ENCODE measurements at places on chromosomes 13 and 19.

GRCh38 chr13:42762251-42762650, 19.1 kb upstream of the FAM216B start:
- peak overlapping the region; percentile 84 for H3K27ac ChIP-seq
- H3K27me3 ChIP-seq = no peaks in the 10 kb centered on the region
- no peak overlapping the region for H3K4me3 ChIP-seq
- no peak for DNase-seq
- no peaks in the 10 kb centered on the region for H3K36me3 ChIP-seq

- no peak overlapping the region for H3K4me3 ChIP-seq
- no peaks in the 10 kb centered on the region for H3K4me1 ChIP-seq
- DNase-seq = no peak
- no peaks in the 10 kb centered on the region for H3K36me3 ChIP-seq
- no peaks in the 10 kb centered on the region for H3K27me3 ChIP-seq
Observed at GRCh38 chr19:46392252-46392801, 21.0 kb downstream of the CCDC8 start.

- H3K4me1 ChIP-seq = no peaks in the 10 kb centered on the region
- no peak for DNase-seq
- no peaks in the 10 kb centered on the region for H3K27me3 ChIP-seq
- H3K36me3 ChIP-seq = no peaks in the 10 kb centered on the region
- no peak overlapping the region for H3K27ac ChIP-seq
Observed at GRCh38 chr13:98468361-98468760, 108.5 kb downstream of the STK24 start.

GRCh38 chr13:109816808-109817203, 30.4 kb upstream of the IRS2 start:
- no peaks in the 10 kb centered on the region for H3K4me1 ChIP-seq
- no peaks in the 10 kb centered on the region for H3K27me3 ChIP-seq
- no peak overlapping the region for H3K27ac ChIP-seq
- no peak for DNase-seq
- no peak overlapping the region for H3K4me3 ChIP-seq

DNA sequence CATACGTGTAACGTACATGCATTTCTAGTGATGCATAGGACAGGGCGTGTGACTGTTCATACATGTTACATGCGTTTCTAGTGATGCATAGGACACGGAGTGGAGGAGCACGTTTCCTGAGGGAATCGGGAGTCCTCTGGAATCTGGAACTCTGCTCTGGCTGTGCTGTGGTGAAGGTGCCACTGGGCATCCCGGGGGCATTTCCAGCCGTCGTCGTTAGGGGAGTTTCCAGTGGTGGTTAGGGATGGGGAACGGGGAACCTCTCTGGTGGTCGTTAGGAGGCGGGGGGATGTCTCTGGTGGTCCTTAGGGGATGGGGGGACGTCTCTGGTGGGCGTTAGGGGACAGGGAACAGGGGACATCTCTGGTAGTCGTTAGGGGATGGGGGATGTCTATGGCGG, 209.6 kb upstream of the SOX1 start:
- H3K36me3 ChIP-seq = no peaks in the 10 kb centered on the region
- no peak for DNase-seq
- no peak overlapping the region for H3K4me3 ChIP-seq
- H3K27me3 ChIP-seq = no peaks in the 10 kb centered on the region
- no peak overlapping the region for H3K27ac ChIP-seq

DNA sequence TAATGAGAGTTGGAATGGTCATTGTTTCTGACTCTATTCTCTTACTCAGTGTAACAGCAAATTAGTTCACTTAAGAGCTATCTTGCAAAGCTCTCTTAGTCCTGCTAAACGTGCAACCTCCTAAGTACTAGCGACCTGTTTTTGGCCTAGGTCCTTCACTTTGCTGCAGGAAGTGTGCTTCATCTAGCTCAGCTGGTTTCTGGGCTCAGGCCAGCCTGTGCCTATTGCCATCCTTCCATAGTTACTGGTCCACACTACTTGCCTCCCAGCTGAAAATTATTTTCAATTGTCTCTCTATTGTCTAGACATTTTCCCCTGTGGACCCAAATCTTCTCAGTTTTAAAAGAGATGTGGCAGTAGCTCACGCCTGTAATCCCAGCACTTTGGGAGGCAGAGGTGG, 561.3 kb downstream of the FGF9 start:
- no peak overlapping the region for H3K4me3 ChIP-seq
- no peaks in the 10 kb centered on the region for H3K36me3 ChIP-seq
- no peak for DNase-seq
- no peak overlapping the region for H3K27ac ChIP-seq
- no peaks in the 10 kb centered on the region for H3K27me3 ChIP-seq
- H3K4me1 ChIP-seq = no peaks in the 10 kb centered on the region

- no peak overlapping the region for H3K27ac ChIP-seq
- peaks cover 12% of the 10 kb centered on the region for H3K4me1 ChIP-seq
Observed at GRCh38 chr19:17725422-17726078, 6.3 kb downstream of the MAP1S start.

- DNase-seq = no peak
- H3K27ac ChIP-seq = no peak overlapping the region
- no peak overlapping the region for H3K4me3 ChIP-seq
- H3K27me3 ChIP-seq = no peaks in the 10 kb centered on the region
- H3K4me1 ChIP-seq = no peaks in the 10 kb centered on the region
- no peaks in the 10 kb centered on the region for H3K36me3 ChIP-seq
Observed at GRCh38 chr13:33794576-33794975, 23.4 kb upstream of the RFC3 start.

DNA sequence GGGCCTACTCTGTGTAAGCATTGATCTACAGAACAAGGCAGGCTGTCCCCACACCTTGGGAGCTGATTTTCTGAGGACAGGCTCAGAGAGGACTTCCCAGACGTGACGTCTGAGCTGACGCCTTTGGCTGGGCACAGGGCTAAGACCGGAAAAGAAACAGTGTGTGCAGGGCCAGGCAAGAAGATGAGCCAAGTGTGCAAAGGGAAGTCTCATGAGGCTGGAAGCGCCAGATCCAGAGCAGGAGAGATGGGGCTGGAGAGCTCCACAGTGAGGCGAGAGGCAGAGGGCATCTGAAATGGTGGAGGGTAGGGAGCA, 12.7 kb downstream of the IGLON5 start:
- H3K4me1 ChIP-seq = no peaks in the 10 kb centered on the region
- H3K36me3 ChIP-seq = no peaks in the 10 kb centered on the region
- no peak for DNase-seq
- H3K4me3 ChIP-seq = no peak overlapping the region
- H3K27ac ChIP-seq = no peak overlapping the region

Measured in uterus (tissue), 4 donors.